ENCODE measurements at places on chromosomes 16 and 17.

DNA sequence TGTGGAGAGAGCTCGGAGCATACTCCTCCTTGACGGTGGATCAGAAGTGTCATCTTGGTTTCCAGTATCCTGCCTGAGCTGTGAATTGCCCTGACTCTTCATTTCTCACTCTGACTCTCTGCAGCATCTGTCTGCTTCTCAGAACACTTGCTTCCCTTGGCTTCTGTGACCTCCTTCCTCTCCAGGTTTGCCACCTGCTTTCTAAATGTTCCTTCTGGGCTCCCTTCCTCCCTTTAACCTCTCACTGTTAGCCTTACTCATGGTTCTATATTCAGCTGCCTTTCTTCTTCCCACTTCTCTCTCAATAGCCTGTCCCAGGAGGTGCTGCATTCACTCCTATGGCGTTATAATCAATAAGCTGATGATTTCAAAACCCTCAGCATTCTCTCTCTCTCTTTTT, 11.2 kb upstream of the PRKAR1A start:
- no peak for DNase-seq

DNA sequence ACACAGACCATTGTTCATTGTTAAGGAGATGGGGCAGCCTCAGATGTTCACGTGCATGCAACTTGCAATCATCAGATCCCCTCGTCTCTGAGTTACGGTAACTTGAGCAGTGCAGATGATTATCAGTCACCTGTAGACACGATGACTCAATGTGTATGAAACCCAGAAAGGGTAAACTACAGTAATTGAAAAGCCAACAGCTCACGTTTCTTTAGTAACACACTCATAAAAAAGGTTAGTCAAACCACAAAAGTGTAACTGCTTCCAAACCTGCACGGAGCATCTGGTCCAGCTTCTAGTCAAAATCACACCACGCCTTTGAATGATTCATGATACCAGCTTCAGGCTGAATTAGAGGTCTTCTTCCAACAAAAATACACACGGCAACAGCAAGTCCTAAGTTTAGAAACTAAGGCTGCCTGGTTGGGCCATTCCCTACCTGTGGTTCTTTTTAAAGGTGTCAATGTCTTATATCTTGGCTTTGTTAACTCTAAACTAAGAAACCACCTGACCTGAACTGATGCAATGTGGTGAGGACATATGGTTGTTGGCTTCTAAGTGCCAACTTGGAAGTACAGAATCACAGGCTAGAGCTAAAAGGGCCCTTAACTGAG, 32.3 kb downstream of the GRB7 start:
- DNase-seq, result peak; percentile 88

DNA sequence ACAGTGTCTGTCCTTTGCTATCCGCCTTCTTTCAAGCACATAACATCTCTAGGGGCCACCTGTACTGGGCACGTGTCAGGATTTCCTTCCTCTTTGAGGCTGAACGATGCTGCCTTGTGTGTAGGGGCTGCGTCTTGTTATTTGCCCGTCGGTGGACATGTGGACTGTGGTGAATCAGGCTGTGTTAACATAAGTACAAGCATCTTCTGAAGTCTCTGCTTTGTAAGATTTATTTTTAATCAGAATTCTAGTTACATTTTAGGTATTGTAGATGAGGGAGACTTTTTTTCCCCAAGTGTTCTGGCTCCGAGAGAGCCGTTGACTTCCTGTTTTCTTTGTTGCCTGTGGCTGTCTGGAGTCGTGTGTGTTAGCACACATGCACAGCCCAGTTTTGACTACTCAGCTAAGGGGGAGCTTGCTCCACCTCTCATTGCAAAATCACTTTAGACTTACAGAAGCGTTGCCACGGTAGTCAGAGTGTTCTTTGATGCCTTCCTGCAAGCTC, 26.1 kb downstream of the SPG7 start:
- no peak for DNase-seq

- DNase-seq, result no peak
These were observed 7.5 kb downstream of the NPTX1 start for GRCh38 chr17:80468781-80469493.

DNA sequence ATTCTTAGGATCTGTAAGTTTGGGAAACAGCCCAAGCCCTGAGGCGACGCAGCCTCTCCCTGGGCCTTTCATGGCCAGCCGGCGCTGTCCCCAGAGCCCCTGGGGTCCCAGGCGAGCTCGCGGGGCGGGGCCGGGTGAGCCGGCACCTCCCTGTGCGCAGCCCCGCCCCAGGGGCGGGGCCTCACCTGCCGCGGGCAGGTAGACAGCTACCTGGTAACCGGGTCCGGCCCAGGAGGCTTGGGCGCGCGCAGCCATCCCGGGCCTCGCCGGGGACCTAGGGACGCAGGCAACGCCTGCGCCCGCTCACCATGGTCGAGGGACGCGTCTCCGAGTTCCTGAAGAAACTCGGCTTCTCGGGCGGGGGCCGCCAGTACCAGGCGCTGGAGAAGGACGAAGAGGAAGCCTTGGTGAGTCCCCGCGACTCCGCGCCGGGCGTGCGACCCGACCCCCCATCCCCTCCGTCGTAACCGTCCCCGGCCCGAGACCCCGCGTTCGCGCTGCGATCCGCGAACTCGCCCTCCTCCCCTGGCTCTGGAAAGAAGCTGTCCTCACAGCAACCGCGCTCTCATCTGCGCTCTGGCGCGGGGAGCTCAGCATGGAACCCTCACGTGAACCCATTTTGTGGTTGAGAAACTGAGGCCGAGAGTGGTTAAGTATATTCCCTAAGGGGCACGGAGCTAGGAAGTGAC, at the start of gene ATP2C2:
TSS of gene ATP2C2 (plus strand) at position 231 of the 689 bp plus-strand sequence. CDS start at position 309, 78 bp downstream.
- peak; percentile 80 for DNase-seq

- no peak for DNase-seq
These were observed 245.7 kb upstream of the CIBAR2 start for GRCh38 chr16:85357924-85358505.

DNA sequence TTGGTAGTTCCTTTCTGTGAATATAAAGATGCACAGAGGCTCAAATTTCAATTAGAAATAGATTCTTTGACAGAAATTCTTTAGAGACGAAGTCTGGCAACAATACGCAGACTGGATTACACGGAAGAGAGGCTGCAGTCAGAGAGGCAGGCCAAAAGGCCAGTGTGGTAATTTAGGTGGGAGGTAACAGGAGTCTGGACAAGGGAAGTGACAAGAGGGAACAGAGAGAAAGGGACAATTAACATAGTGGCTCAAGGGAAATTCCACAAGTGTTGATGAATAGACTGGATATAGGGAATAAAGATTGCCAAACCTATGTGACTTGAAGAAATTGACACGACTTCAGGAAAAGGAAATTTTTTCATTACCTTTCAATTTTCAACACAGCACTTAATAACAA, 54.6 kb downstream of the STX8 start:
- no peak for DNase-seq

DNA sequence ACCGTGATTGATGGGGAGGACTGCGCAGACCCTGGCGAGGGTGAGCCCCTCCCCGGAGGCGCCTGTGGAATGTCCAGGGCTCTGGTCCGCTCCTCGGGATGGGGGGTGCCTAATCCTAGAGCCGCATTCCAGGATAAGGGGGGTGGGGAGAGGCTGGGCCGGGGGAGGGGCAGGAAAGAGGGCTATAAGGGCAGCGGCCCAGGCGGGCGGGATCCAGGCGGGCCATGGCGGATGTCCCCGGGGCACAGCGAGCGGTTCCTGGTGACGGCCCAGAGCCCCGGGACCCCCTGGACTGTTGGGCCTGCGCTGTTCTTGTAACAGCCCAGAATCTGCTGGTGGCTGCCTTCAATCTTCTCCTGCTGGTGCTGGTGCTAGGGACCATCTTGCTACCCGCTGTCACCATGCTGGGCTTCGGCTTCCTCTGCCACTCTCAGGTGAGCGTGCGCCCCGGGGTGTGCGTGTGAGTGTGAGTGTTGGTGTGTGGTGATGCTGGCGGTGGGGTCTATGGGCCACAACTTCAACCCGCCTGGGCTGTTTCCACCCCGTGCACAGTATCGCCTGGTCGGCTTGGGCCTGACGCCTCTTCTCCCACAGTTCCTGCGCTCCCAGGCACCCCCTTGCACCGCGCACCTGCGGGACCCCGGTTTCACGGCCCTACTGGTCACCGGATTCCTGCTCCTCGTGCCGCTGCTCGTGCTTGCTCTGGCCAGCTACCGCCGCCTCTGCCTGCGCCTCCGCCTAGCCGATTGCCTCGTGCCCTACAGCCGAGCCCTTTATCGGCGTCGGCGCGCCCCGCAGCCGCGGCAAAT, at the start of gene TMEM88:
TSS of gene TMEM88 (plus strand) at position 216 of the 809 bp plus-strand sequence. CDS start at position 225, 9 bp downstream.
- DNase-seq, result no peak

- DNase-seq, result no peak
These were observed 520.4 kb downstream of the WWOX start for GRCh38 chr16:78619811-78620210.

DNA sequence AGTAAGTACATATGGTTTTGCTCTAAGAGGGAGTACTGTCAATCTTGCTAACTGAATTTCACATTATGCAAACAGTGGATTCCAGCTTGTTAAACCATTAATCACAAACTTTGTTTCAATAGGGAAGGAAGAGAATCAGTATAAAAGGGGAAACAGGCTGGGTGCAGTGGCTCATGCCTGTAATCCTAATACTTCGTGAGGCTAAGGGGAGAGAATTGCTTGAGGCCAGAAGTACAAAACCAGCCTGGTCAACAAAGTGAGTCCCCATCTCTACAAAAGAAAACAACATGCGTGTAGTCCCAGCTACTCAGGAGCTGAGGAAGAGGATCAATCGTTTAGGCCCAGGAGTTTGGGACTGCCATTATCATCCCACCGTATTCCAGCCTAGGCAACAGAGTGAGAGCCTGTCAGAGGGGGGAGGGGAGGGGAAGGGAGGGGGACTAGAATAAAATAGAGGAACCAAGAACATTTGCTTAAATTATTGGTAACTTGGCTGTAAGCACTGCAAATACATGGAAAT, 65.7 kb downstream of the FBXL20 start:
- no peak for DNase-seq

- DNase-seq, result peak; percentile 26
These were observed 97.5 kb downstream of the RAB11FIP4 start for GRCh38 chr17:31488982-31489294.

- no peak for DNase-seq
These were observed 25.3 kb downstream of the CTRB2 start for GRCh38 chr16:75181630-75182029.

DNA sequence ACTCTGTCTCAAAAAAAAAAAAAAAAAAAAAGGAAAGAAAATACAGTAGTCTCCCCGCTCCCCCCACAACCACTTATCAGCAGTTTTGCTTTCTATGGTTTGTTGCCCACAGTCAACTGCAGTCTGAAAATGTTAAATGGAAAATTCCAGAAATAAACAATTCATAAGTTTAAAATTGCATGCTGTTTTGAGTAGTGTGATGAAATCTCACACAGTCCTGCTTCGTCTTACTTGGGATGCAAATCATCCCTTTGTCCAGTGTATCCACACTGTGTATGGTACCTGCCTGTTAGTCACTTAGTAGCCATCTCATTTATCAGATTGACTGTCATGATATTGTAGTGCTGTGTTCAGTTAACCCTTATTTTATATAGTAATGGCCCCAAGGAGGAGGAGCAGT, 41.5 kb downstream of the NF1 start:
- no peak for DNase-seq

DNA sequence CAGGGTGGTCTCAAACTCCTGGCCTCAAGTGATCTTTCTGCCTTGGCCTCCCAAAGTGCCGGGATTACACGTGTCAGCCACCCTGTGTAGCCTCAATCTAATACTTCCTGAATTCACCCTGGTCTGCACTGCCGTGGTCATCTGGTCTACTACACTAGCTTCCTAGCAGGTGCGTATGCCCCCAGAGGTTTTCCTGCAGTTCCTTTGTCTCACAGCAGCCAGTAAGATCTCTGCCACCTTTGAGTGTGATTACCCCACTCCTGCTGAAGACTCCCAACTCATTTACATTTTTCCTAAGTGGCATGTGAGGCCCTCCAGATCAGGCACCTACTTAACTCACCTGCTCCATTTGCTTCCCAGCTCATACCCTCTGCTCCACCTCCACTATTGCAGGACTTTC, 5.1 kb upstream of the DDX19A start:
- DNase-seq, result no peak

DNA sequence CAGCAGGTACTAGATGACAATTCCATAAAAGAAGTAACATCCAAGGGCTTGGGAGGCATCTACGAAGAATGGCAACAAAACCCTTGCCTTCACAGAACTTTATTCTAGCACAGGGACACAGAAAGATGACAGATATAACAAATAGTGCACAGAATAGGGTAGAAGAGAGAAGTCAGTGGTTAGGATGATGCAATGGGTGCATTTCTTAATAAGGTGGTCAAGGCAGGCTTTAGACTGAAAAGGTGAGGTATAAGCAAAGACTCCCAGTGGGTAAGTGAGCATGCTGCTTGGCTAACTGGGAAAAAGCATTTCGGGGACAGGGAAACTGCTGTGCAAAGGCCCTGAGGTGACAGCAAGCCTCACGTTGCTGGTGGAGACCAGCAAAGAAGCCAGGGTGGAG, 175.9 kb downstream of the XYLT1 start:
- no peak for DNase-seq

DNA sequence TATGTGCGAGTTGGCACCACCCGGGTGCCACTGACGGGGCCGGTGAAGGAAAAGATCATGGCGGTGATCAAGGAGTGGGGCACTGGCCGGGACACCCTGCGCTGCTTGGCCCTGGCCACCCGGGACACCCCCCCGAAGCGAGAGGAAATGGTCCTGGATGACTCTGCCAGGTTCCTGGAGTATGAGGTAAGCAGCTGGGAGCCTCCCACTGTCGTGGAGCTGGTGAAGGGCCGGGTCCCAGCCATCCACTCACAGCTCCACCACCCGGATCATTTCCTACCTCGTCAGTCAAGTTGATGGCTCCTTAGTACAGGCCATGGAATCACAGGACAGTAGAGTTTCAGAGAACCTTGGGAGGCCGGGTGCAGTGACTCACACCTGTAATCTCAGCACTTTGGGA, 20.0 kb downstream of the ATP2A1 start:
- DNase-seq, result no peak

- no peak for DNase-seq
These were observed 985 bp upstream of the TMEM107 start for GRCh38 chr17:8176998-8177731.

DNA sequence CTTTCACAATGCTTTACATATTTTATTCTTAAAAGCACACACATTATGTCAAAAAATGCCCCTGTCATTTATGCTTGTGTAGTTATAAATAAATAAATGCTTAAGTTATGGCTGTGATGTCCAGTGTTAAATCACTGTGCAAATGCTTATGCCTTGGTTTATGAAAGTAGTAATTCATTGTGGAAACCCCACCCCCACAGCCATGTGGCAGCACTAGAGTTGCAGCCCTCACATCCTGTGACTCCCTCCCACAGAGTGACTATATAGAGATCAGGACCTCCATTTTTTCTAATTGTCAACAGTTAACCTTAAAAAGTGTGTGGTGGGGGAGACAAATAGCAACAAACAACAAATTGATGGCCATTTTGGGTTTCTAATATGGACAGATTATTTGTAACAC, 2.4 kb downstream of the SKAP1 start:
- DNase-seq, result no peak

GRCh38 chr17:75694536-75694935, 26.7 kb upstream of the ITGB4 start:
- DNase-seq, result no peak
